Fibroblast of skin of right biceps (primary cell): ENCODE measurements at places on chromosomes 12 and 14.

DNA sequence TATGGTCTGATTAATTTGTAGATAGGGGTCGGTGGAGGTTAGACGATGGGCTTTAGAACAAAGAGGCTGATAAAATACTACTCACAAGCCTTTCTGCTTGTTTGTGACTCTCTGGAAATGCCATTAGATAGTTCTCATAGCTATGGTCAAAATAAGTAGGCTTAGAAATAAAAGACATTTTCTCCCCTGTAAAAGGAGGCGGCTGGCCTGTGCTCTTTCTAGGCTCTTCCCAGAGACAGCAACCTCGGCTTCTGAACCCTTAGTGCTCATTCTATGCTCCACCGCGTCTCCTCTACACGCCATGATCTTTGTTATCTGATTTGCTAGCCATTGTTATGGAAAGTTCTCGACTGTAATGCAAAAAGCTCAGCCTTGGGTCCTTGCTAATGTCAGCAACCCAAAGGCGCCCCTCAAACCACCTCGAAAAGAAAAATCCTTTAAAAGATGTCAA, 64.5 kb downstream of the CRADD start:
- DNase-seq, result no peak

DNA sequence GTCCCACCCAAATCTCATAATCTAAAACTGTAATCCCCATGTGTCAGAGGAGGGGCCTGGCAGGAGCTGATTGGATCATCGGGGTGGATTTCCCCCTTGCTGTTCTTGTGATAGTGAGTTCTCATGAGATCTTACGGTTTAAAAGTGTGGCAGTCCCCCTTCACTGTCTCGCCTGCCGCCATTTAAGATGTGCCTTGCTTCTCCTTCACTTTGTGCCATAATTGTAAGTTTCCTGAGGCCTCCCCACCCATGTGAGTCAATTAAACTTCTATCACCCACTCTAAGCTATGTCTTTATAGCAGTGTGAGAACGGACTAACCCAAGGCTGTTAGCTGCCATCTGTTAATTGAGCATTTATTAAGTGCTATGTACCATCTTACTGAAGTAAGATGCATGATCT, 105.1 kb downstream of the PTPN11 start:
- DNase-seq, result no peak

DNA sequence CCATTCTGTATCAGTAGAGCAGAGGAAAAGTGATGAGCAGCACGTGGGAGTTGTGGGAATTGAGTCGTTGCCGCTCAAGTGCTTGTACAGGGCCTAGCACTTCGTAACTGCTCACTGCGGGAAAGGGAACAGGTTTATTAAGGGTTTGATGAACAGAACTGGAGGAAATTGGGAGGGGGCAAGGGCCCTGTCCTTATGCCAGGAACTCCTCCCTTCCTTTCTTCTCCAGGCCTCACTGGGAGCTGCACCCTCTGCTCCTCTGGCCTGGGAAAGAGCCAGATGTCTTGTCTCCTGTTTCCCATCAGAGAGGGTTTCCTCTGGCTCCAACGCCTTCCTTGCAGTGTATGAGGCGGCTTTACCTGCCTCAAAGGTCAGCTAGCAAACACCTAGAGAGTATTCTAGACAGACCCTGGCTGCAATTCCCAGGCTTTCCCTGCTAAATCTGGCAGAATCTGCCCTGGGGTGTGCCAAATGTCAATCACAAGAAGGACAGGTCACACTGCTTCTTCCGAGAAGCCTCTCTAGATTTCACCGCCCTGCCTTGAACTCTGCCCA, 78.4 kb downstream of the NTF3 start:
- no peak for DNase-seq

- DNase-seq, result peak; percentile 27
These were observed 66.0 kb downstream of the BHLHE41 start for GRCh38 chr12:26058818-26059217.

DNA sequence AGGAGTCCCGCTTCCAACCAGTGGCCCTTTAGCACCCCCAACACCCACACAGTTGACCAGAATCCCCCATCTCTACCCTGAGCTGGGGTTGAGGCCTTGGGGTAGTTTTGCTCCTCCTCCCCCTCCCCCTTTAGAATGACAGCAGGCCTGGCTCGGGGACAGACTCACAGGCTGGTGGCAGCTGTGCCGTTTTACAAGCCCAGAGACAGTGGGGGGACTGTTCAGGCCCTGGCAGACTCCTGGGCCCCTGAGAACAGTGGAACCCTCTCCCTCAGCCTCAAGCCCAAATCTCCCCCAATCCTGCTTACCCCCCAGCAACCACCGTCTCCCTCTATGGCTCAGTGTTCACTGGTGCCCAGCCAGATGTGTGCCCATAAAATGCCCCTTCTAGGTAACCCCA, 10.1 kb downstream of the TMEM119 start:
- no peak for DNase-seq

GRCh38 chr12:57776247-57776587, 3.8 kb downstream of the EEF1AKMT3 start:
- no peak for DNase-seq

DNA sequence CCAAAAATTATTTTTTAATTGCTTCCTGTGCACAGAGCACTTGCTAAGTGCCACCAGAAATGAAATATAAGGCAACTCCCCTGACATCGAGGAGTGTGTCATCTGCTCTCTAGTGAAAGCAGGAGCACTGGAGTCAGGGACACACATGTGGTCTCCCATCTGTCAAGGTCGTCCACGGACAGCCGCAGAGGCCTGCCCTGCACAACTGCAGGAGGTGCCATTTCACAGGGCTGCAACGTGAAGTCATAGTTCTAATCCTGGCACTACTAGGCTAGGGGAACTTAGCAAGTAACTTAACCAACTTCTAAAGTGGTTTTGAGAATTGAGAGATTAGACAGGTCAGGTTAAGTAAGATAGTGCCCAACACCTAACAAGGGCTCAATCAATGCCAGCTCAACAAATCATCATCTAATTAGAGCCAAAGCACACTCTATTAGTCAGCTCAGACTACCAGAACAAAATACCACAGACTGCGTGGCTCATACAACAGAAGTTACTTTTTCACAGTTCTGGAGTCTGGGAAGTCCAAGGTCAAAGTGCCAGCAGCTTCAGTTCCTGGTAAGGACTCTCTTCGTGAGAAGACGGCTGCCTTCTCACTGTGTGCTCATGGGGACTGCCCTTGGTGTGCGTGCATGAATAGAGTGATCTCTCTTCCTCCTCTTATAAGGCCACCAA, 30.7 kb downstream of the FOXN3 start:
- peak; percentile 40 for DNase-seq

DNA sequence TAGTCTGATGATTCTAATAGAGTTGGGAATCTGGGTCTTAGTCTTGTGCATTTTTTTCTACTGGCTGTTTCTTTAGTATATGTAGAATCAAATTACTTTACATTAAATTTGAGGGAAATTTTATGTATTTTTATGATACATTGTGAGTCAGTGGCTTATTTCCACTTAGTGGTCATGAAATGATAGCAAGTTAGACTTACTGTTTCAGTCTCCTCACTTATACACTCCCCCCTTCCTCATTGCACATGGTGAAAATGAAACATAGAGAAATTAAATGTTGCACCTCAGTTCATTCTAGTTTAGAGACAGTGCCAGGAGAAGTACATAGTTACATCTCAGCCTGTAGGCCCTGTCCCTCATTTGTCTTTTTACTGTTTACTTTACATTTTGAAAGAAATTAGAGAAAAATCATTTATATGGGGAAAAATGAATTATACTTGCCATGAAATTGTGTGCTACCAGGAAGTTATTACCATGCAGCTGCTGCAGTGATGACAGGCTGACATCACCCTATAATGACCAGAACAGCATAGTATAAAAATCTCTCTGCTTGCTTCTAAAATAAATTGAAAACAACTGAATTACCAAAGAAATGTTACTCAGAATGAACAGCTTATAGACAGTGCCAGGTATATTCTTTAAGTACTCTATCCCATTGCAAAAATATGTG, 113.2 kb downstream of the TRMT5 start:
- peak; percentile 36 for DNase-seq

- no peak for DNase-seq
These were observed 369.9 kb downstream of the DIO2 start for GRCh38 chr14:79841433-79841832.

DNA sequence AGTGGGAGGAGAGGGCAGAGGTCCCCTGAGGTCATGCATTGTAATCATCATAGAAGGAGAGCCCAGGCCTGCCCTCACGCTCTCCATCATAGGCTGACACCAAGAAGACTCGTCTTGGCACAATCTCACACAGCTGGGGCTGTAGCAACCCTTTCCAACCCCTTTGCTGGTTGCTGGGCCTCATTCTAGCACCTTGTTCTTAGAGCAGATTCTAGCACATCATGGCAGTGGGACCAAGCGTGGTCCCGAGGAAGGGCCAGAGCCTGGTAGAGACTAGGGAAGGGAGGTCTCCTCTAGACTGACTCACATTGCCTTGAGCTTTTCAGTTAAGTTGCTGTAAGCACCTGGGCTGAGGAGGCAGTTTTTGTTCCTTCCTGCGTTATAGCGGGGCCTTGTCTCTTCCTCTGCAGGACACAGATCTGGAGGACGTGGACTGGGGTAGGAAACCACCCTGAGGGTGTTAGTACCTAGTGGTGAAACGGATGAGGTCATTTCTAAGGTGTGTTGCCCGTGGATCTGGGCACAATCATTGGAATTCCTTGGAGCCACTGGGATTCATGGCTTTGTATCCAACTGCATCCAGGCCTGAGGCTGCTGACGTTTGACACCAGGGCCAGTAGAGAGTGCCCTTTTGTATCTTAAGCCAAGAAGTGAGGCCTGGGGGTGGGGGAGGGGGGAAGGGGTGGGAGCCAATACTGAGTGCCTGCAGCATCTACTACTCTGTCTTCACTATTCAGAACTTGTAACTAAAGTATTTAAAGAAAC, 19.9 kb downstream of the RPS6KL1 start:
- no peak for DNase-seq

DNA sequence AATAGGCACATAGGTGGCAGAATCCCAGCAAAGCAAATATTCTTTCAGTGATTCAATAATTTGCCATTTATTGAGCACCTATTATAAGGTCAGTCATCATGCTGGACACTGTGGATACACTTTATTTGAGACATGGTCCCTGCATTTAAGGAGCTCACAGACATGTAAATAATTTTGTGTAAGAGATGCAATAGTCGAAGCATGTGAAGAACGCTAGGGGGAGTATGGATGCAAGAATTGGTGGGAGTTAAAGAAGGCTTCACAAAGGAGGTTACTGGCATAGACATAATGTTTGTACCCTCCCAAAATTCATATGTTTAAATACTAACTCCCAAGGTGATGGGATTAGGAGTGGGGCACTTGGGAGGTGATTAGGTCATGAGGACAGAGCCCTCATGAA, 260.6 kb upstream of the GARIN6 start:
- DNase-seq, result peak; percentile 13

GRCh38 chr14:96735526-96735925, 61.7 kb upstream of the VRK1 start:
- DNase-seq, result no peak

GRCh38 chr14:89190765-89191513, 226.1 kb downstream of the FOXN3 start:
- DNase-seq, result no peak

GRCh38 chr14:72554994-72555608, 338.8 kb downstream of the DPF3 start:
- no peak for DNase-seq

DNA sequence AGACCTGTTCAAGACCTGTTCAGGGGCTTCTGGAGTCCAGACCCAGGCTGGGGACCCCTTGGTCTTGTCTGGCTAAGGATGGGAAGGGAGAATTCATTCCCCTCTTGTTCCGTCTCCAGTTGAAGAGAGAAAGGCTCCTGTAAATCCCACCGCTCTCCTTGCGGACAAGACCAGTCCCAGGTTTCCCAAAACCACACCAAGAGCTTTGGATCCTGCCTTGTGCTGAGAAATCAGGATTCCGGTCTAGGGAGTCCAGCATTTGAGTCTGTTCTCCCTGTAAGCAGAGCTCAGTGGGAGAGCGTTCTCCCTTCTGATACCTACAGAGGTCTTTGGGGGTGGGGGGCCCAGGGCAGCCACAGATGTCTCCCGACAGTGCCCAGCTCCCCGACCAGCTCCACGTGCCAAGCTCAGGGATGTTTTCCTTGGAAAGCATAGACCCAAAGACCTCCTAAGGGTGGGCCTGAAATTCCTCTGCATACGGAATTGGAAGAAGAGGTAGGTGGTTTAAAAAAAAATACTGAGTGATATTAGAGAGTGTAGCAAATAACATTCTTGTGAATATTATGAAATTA, 1.9 kb downstream of the HOXC13 start:
- DNase-seq, result no peak

DNA sequence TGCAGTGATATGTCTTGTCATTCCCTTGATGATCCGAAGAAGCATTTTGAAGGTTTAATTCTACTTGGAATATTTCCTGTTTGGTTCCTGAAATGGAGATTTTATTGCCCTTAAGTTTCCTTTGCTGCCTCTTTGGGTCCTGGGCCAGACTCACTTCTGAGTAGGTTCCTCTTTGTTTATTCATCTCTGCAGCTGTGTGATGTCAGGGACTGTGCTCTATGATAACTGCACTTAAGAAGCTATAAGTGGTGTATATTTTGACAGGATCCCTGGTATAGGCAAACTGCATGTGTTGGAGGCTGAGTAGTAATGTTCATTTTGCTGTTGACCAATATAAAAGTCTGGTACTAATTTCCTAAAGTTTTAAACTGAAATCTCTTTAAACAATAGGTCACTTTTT, at the start of gene KLRC4:
Gene KLRC4 (minus strand): TSS at position 366 of the 400 bp plus-strand sequence. CDS start 182 bp downstream, at position 184.
- DNase-seq, result no peak

DNA sequence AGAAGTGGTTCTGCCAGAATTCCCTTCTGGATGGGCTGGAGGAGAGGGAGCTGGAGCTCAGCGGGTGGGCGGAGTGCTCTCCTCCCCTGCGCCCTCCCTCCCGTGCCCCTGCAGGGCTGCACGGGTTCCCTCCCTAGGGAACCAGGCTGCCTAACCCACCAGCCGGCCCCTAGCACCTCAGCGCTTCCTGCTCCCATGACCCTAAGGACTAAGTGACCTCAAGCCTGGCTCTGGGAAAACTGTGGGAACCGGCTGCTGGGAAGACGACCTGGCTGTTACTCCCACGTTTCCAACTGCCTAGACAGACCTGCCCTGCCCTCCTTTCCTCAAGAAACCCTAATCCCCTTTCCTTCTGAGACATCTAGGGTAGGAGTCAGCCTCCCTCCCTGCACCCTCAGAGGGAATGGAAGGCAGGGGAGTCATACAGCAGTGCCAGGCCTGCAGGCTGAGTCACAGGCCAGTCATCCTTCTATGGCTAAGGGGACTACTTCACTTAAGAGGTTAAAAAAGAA, 31.5 kb downstream of the SLC6A12 start:
- DNase-seq, result peak; percentile 87
